ENCODE measurements at places on chromosomes 4 and X.
A peak's percentile ranks its signal among the peaks of the same experiment; 100 is the strongest.

- DNase-seq = no peak
Observed at GRCh38 chrX:150158554-150159332, 204.4 kb upstream of the MAMLD1 start.

GRCh38 chr4:133062851-133063250 is 86.2 kb upstream of the PCDH10 start:
- no peak for DNase-seq

- peak; percentile 54 for DNase-seq
Observed at GRCh38 chr4:186161138-186161537, 30.2 kb upstream of the CYP4V2 start.

GRCh38 chrX:125398959-125399440 is 79.3 kb downstream of the TEX13C start:
- DNase-seq = no peak

GRCh38 chr4:25670991-25671390 is 15.3 kb downstream of the SLC34A2 start:
- DNase-seq = no peak
